ENCODE measurements at places on chromosomes 7 and 10. TPM values are rescaled to one million over a fixed set of nuclear protein-coding genes. Genes with fewer than 3 reads are reported as not detected.

- no peak for DNase-seq
These were observed 36.2 kb upstream of the FAM133B start for GRCh38 chr7:92626281-92626809.

LRRN3 gene
- 1.7 TPM for total RNA-seq

GRCh38 chr10:117164592-117165537 is 26.8 kb upstream of the VAX1 start:
- DNase-seq: no peak

TRIP6 gene
- total RNA-seq: 76.9 TPM

GRCh38 chr10:71973777-71974488 is 9.7 kb downstream of the CHST3 start:
- no peak for DNase-seq

- peak; percentile 16 for DNase-seq
These were observed 1.5 kb upstream of the FERD3L start for GRCh38 chr7:19146699-19147098.

OPN1SW gene
- total RNA-seq: not detected

GRCh38 chr10:110918269-110918642 is 724 bp downstream of the BBIP1 start:
- peak; percentile 91 for DNase-seq

DNA sequence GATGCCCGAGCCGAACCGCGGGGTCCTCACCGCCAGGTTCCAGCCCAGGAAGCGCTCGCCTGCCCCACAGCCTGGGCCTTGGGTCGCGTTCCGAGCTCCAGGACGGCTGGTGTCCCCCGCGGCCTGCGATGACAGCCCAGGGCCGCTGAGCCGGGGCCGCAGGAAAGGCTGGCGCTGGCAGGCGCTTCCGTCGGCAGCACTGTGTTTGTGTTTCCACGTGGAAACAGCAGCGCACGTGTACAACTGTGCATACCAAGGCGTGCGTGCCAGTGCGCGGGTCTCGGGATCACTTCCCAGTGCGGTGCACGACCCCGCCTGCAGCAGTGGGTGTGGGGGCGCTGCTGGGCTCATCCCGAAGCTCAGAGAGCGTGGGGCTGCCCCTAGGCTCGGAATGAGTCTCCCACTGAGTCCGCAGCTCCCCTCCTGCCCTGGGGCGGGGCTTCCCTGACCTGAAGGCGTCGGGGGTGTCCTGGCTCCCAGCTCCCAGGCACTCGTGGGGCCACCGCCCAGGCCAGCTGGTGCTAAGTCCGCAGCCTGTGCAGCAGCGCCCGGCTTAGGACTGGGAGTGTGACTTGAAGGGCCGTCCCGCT is 17.2 kb downstream of the AP5Z1 start:
- DNase-seq: no peak

MAGI2 gene
- 13.4 TPM for total RNA-seq

- DNase-seq: no peak
These were observed 240.8 kb downstream of the ADK start for GRCh38 chr10:74391786-74392185.

GRCh38 chr10:118820326-118821116 is 65.8 kb upstream of the CACUL1 start:
- DNase-seq: no peak

DNA sequence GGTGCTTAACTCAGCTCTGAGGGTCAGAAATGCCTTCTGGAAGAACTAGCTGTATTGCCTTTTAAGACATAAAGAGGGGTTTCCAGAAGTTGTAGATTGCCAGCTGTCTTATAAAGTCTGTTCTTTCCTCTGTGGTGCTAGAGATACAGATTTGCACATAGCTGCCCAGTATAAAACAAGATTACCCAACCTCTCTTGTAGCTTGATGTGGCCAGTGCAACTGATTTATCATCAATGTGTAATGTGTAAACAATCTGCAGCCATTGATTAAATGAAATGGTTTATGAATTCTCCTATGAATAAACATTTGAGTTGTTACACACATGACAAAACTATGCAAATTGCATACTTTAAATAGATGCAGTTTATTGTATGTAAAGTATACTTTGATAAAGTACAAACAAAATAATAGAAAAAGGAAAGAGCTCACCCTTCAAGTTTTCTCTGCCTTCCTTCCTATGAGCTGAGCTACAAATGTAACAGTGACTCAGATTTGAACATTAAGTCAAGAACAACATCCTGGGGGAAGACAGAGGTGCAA is 195.2 kb downstream of the TMEM26 start:
- DNase-seq: no peak

Data from progenitor cell of endocrine pancreas (in vitro differentiated cells).